Activated CD4-positive, CD25-positive, alpha-beta regulatory T cell (primary cell): ENCODE measurements at places on chromosomes 2 and 18.

DNA sequence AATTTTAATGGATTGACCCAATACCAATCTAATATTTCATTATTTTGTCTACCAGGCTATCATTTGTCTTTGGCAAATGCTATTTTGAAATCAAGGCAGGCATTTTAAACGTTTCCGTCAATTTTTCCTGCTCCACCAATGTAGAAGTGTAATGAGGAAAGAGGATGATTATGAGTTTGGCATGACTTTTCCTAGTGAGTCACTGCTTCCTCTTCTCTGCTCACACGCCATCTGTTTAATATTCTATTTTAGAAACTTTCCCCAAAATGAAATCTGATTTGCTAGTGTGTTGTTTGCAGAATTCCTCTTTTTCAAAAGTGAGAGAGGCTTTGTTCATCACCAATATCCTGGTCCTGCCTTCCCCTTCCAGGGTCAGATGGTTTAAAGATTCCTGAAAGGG is 42.5 kb upstream of the PID1 start:
- DNase-seq, result no peak

- DNase-seq, result no peak
Measured at GRCh38 chr2:101012706-101013181, 10.7 kb downstream of the RPL31 start.

DNA sequence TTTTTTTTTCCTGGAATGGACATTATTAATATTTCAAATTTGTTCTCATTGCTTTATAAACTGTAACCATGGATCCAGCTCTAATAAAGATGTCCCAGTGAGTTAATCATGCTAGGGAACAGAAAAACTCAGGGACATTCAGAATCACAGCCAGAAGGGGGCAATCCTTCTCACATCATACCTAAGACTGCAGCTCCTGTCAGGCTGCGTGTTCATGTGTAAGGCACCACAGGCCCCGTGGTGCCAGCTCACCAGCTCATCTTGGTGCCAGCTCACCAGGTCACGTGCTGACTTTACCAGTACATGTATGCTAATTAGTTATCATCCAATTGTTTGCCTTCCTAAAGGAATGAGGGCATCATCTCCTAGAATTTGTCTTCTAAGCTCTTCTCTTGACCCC is 84.7 kb upstream of the NEDD4L start:
- no peak for DNase-seq

DNA sequence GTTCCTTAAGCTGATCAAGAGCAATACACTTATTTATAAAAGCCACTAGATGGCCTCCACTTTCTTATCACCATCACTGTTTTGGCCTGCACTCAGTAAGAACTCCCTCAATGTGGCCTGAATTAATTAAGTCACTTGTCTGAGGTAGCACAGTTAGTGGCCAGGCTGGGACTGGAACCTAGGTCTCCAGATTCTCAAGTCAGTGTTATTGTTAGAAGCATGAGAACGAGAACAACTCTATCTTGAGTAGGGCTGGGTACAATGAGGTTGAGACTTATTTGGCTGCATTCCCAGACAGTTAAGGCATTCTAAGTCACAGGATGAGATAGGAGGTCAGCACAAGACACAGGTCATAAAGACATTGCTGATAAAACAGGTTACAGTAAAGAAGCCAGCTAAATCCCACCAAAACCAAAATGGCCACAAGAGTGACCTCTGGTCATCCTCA is 115.8 kb downstream of the SS18 start:
- DNase-seq, result no peak

DNA sequence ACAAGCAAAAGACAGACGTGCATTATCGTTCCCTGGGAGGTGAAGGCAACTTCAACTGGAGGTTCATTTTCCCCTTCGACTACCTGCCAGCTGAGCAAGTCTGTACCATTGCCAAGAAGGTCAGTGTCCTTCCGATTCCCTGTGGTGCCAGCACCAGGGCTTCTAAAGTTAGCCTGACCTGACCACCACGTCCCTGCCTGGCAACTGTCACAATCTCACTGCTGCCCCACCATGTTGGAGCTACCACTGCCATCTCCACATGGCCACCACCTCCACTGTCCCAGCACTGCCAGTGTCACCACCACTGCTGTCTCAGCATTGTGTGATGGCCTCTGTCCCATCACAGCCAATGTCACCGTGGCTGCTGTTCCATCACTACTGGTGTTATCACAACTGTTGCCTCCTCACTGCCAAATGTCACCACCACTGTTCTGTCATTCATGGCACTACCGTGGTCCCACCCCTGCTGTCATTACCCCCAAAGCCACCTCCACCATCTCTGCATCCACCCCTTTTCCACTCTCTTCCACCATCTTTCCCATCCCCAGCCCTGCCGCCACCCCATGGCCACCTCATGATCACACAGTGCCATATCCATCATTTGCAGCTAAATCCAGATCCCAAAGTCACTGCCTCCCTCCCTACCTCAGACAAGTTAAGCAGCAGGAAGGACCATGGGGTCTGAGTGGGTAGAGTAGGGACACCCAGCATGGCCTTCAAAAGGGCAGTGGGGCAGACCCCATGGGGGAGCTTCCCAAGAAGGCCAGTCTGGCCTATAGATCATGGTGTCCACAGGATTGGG is 216.5 kb downstream of the DYSF start:
- no peak for DNase-seq

DNA sequence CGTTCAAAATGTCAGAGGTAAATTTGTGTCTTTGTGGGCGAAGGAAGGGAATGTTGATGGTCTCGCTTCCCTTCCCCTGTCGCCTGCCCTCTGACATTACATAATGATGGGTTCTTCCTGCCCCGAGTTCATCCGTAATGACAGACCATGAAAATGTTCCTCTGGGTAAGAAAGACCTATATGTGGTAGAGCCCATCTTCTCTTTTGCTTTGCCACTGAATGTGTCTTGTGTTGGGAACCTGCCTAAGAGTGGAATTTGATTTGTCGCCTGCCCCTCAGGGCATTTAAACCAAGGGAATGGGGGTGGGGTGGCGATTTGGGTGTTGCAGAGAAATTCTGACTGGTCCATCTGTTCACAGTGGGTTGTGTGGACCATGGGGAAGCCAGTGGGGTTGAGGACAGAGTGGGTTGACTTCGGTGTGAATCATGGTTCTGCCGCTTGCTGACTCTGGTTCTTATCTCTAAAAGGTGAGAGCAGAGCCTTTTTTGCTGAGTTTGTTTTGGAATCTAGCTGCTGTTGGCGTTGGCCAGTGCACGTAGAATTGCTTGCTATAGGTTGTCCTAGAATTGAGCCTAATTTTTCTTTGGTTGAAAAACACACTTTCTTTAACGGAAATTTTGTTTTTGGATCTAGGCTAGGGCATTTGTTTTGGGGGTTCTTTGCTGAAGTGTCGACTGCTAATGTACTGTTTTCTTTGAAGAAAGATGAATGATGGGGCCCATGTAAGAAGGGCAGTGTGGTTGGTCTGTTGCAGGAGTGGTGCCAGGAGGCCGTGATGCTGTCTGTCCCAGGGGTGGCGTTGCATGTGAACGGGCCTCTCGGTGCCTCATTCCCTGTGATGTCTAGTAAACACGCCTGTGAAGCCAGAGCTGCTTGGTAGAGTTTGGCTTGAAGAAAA is 1.3 kb downstream of the INPP4A start:
- no peak for DNase-seq

- DNase-seq, result no peak
Measured at GRCh38 chr2:187862715-187863114, 308.5 kb upstream of the TFPI start.

DNA sequence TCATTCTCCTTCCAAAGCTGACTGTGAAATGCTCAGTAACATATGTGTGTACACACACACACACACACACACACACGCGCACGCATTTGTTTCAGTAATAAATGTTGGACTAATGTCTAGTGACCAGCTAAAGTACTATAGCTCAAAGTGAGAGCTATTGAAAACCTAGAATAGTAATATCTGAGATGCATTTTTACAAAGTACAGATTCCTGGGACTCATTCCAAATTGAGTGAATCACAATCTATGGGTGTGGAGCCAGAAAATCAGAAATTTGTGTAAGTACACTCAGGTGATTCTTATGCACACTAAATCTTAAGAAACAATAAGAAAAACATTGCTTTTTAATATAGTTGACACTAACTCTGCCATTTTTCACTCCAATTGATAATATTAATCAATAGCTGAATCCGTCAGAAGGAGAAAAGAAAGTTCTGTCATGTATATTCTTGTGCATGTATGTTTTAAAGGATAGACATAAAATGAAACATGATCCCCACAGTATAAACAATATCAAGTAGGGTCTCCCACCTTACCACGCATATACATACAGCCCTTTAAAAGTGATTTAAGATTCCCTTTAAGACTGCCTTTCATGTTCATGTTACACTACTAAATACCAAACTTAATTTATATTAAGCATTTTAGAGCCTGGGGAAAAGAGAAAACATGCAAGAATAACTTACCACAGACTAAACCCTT is 123.5 kb downstream of the ATAD2B start:
- no peak for DNase-seq

DNA sequence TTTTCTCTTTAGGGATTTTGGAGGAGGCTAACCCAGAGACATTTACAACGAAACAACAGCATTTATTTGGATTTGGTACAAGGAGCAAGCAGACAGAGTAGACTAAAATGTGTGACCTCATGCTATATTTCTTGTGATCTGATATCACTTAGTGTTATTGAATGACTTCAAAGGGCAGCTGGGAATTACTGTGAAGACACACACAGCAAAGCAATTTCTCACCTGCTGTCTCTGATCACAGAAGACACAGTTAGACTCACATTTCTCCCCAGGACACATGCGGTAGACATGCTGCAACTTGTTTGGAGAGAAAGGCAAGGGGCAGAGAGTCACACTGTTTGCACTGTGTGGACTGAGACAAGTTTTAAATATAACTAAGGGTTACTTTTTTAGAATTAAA is 67.5 kb downstream of the LTBP1 start:
- no peak for DNase-seq

GRCh38 chr2:162967147-162967546 is 128.6 kb upstream of the KCNH7 start:
- no peak for DNase-seq

DNA sequence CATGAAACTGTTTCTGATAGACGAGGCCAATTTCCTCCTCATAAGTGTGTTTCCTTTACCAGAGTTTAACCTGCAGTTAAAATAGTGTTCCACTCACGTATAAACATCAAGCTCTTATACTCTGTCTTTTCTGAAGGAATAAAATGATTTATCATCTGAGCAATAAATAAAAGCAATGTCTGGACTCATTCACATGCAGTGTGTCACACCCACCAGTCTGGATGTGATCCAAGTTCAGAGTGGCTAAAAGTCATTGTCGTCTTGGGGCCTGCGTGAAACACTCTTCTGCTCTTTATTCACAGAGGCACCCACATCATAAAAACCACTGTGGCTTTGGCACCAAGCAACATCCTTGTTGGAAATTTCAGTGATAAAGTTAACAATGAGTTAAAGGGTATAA is 19.5 kb upstream of the SLC9A4 start:
- no peak for DNase-seq

GRCh38 chr2:234898534-234899053 is 53.2 kb upstream of the SH3BP4 start:
- DNase-seq, result no peak

DNA sequence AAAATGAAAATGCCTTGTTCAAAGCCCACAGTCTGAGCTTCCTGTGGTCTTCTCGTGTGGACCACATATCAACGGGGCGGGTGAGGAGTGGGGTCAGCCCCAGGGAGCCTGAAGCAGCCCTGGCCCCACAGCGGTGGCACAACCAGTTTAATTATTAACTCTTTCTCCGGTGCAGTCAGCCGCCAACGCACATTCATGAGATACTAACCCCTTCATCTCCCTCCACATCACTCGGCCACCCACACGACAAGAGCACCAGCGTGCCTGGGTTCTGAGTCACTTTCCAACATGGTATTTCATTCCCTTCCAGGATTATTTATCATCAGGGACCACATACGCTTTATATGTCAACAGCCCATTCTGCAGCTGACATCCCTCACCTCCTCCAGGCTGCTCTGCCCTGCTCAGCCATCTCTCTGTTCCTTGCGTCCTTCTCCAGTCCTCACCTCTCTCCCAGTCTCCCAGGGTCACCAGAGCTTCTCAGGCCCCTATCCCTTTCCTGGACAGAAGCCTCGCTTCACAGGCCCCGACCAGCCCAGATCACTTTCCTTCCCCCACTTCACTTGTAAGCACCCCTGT is 48.0 kb upstream of the ID2 start:
- DNase-seq, result no peak

- no peak for DNase-seq
Measured at GRCh38 chr2:67514515-67514914, 117.4 kb downstream of the ETAA1 start.

- DNase-seq, result no peak
Measured at GRCh38 chr2:217994776-217995274, 8.0 kb downstream of the TNS1 start.

DNA sequence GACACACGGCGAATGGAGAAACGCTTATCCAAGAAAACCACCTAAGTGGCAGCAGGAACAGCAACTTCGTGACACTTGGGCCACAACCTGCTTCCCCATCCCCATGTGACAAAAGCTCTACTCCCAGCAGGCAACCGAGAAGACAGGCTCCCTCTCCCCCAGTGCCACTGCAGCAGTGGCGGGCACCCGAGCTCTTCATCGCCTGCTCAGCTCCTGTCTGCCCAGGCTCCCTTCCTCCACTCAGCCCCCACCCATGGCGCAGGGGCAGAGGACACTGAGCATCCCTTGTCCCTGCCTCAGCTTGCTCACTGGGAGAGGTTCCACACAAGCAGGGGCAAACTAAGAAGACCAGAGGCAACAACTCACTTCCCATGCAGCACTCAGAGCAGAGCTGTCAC is 22.9 kb downstream of the SLC66A2 start:
- DNase-seq, result no peak

DNA sequence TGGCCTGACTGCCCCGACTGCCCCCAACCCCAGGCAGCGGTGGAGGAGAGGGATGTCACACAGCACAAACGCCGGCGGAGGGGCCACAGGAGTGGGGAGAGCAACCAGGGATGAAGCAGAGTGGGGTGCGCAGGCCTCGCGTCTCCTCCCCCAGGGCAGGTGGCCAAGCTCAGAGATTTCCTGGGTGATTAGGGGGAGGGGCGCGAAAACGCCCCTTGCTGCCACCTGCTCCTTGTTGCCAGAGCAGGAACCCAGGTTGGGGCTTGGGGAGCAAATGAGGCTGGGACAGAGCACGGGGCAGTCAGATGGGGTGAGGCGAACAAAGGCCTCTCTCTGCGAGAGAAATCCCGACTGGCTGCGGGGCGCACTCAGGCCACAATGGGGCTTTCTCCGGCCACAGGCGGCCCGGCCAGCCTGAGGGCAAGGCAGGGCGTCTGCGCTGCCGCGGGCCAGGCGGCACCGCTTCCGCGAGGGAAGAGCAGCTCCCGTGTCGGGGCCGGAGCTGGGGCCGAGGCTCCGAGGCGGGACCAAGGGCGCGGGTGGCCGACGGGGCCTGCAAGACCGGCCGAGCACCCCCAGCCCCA is 11.5 kb downstream of the TEX44 start:
- DNase-seq, result no peak

- no peak for DNase-seq
Measured at GRCh38 chr18:29459972-29460371, 1283.0 kb upstream of the CDH2 start.

- DNase-seq, result no peak
Measured at GRCh38 chr18:49168281-49168985, 217.7 kb upstream of the SMAD7 start.

- no peak for DNase-seq
Measured at GRCh38 chr2:203033395-203033794, 18.7 kb downstream of the NBEAL1 start.
